Sigmoid colon (tissue), 7 donors: ENCODE measurements at places on chromosomes 5 and 9. TPM values are rescaled to one million over a fixed set of nuclear protein-coding genes. Genes with fewer than 3 reads are reported as not detected.

GFPT2 gene
- 6.6 TPM for polyA plus RNA-seq

- no peak for DNase-seq
These were observed 15.2 kb downstream of the GALNT12 start for GRCh38 chr9:98822661-98823060.

SOHLH1 gene
- polyA plus RNA-seq, result not detected

DNA sequence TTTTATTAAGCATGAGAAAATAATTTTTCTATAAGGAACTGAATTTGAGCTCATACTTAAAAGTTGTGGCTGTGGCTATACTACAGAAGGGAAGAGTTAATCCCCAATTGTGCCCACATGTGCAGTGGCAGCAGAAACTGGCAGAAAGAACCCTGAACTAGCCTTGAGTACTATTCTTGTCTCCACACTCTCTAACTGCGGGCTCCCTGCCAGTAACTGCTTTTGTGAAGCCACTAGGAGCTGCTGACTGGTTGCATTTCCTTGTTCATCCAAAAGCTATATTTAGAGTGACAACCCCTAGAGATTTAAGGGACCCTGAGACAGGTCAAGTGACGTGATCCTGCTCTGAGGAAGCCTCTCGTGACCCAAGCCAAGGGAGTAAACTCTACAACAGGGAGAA lies 238.6 kb downstream of the ELAVL2 start:
- peak; percentile 64 for DNase-seq

TMEM174 gene
- not detected for polyA plus RNA-seq

- peak; percentile 53 for DNase-seq
These were observed 188.4 kb downstream of the RGS3 start for GRCh38 chr9:113651896-113652295.

GRCh38 chr5:133925866-133926488 lies 42.4 kb downstream of the C5orf15 start:
- DNase-seq, result no peak

- peak; percentile 92 for DNase-seq
These were observed 12.4 kb upstream of the CXXC5 start for GRCh38 chr5:139635606-139636206.

MAMDC4 gene
- polyA plus RNA-seq, result 2.4 TPM

GRCh38 chr5:94420885-94421284 lies 197.5 kb downstream of the KIAA0825 start:
- DNase-seq, result no peak

ARHGEF37 gene
- 4.8 TPM for polyA plus RNA-seq

DNA sequence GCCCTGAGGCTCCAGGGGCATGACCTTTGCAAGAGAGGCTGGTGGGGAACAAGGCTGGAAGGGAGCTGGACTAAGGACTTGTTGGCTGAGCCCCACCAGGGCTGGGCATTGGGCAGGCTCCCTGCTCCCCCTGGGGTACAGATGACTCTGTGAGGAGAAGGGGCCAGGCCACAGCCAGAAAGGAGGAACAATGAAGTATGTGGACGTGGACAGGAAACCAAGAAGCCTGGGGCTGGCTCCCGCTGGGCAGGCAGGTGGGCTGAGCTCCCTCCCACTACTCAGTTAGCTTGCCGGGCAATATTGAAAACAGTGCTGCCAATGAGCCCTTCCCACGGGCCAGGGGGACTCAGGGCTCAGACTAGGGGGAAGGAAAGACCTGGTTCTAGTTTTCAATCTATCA lies 66.1 kb upstream of the SPTLC1 start:
- no peak for DNase-seq

DNA sequence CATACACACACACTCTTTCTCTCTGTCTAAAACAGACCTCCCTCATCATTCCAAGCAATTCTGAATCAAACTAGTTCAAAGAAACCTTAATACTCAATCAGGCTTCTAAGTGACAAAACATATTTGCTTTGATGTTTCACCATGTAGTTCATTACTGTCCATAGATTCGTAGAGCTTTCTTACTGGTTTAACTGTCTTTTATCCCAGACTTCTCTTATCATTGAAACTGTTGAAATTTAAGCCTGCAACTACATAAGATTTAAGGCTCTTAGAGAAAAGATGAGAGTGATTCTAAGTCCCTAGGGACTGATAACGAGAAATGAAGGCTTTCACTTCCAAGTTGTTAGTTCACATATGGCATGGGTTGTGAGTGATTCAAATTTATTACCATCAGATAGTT lies 11.0 kb upstream of the PLAC8L1 start:
- DNase-seq, result no peak

GRCh38 chr9:137275203-137275587 lies 2.3 kb upstream of the TOR4A start:
- DNase-seq, result no peak

DNA sequence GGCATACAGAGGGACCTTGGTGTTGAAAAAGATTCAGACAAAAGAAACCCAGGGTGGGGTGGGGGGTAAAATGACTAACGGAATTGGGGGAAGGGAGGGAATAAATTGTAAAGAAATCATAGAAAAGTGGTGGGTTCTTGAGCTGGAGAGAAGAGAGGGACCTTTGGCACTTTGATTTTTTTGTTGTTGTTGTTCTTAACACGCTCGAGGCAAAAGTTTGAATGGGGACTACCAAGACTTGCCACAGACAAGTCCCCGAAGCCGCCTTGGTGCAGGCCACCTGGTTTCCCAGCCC lies 616 bp downstream of the VCAN start:
- DNase-seq, result no peak

ECSCR gene
- polyA plus RNA-seq, result 2.5 TPM

- no peak for DNase-seq
These were observed 6.6 kb upstream of the ARSI start for GRCh38 chr5:150309101-150309885.

- no peak for DNase-seq
These were observed 2.6 kb upstream of the CCL27 start for GRCh38 chr9:34665067-34665380.

DAPK1 gene
- polyA plus RNA-seq, result 7.1 TPM

GRM6 gene
- not detected for polyA plus RNA-seq

OTULIN gene
- polyA plus RNA-seq, result 13.8 TPM

GRCh38 chr5:134427540-134428041 lies 15.9 kb upstream of the CDKN2AIPNL start:
- DNase-seq, result no peak

OR1Q1 gene
- not detected for polyA plus RNA-seq

GRCh38 chr9:38368731-38369130 lies 23.8 kb upstream of the ALDH1B1 start:
- DNase-seq, result no peak

DNA sequence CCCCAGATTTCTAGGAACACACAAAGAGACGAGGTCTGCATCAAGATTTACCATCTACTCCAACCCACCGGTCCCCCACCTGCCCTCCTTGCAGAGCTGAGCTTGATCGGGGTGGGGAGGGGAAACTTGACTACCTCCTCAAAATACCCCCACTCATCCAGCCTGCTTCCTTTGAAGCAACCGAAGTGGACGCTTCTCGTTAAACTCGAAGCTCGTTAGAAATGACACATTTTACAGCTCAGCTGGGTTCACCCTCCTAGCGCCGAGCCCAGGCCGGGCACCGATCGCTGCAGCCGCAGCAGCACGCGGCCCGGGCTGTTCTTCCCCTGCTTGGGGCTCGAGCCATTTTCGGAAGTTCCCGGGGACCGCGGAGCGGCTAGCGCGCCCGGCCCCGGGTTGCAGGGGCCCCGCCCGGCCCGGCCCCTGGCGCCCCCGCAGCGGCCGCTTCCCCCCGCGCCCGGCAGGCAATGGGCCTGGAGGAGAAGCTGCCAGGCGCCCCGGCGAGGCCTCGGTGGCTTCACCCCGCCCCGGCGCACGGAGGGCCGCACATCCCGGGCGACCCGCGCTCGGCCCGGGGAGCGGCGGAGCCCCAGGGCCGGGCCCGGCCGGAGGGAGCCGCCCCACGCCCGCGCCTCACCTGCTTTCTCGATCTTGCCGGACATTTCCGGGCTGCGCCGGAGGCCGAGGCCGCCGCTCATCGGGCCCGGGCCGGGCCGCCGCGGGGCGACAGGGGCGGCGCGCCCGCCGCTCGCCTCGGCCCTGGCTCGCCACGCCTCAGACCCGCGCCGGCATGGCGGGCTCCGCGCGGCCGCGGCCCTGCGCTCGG lies 530 bp downstream of the RAPGEF1 start:
- peak; percentile 68 for DNase-seq

DNA sequence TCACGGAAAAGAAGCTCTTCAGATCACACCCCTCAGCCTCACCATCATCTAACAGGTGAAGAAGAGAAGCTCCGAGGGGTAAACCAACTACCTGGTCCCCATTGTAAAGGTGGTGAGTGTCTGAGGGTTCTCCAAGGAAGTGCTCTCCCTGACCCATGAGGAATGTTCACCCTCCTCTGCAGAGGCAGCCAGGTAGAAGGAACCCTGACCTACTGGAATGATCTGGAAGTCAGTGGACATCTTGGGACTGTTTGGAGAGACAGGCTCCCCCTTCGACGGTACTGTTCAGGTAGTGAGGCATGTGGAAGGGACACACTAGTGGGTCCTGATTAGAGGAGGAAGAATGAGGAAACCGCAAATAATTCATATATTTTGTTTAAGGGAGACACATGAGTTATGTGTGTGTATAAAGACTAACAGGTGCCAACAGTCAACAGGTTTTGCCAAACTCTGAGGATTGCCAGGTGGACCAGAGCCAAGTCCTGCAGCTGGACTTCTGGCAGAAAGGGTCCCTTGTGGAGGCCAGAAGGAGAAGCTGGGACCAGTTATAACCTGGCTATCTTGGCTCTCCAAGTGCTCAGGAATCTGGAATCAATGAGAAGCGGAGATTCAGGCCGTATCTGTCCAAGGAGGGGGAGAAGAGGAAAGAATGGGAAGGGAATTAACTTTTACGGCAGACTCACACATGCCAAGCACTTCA lies 3.0 kb upstream of the ZBTB34 start:
- DNase-seq, result no peak

GRCh38 chr5:11364531-11364930 lies 539.7 kb downstream of the CTNND2 start:
- no peak for DNase-seq

DNA sequence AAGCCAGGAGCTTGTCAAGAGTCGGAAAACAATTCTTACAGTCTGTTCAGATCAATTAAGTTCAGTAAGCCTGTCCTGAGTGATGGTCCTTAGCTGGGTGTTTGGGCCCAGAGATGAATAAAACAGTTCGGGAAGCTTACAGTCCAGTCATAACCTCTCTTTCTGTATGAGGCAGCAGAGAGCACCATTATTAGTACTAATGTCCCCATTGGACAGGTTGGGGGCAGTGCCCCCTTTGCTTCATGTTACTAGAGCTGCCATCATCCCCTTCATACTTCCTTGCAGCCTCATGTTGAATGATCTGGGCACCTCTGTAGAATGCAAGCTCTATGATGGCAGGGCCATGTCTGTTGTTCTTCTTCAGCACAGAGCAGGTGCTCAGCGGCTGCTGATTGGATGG lies 9.8 kb downstream of the DOCK2 start:
- no peak for DNase-seq

PCDHB2 gene
- 0.23 TPM for polyA plus RNA-seq

GRCh38 chr9:113417370-113417769 lies 6.8 kb downstream of the C9orf43 start:
- no peak for DNase-seq

DNA sequence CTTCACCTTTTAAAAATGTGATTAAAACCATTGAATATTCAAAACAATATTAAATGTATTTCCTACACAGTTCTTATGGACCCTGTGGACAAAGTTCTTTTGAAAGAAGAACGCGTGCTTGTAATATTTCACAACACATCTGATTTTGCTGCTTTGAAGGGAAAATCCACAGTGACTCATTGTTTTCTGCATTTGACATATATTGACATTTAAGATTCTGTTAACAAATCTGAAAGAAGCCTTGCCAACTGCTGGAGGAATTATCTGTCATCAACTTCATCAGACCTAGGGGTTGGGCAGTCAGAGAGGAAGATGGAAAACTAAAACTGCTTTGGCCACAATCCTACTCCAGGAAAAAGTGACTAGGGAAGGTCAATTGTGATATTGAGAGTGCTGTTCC lies 56.9 kb upstream of the RASEF start:
- no peak for DNase-seq

DNA sequence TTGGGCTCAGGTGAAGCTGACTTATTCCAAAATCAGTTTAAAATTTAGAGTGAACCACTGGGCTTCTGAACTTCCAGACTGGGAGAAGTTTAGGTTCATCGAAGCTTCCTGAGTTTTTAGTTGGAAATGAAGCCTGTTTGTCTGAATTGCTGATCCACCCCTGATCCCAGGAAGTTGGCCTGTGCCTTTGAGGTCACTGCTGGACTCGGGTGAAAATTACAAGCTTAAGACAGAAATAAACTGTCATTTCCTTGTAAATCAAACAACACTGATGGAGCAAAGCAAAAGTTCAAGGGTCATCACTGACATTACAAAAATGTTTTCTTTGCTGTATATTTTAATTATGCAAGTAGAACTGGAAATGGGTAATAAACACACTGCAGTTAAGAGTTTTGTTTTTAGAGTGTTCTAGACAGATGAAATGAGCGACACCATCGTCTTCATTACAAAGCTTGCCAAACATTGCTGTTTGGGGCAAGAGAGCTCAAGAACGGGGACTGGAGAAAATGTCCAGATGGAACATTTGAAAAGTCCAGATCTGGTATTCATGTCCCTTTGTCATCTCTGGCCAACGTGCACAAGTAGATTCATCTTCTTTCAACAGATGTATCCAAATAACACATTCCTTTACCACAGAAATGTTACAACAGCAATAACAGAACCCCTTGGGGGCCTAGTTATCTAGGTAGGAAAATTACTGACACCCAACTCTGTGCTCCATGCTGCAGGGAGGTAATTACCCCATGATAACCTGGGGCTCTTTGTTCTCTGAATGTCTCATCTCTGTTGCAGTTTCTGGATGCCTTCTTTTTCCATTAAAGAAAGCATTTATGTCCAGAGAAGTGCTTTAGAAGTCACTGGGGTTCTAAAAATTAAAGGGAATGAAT lies 142.4 kb upstream of the ERCC6L2 start:
- DNase-seq, result no peak

- DNase-seq, result peak; percentile 37
These were observed 243.8 kb upstream of the IRX1 start for GRCh38 chr5:3351581-3352442.

GRCh38 chr9:75071530-75072122 lies 16.3 kb downstream of the NMRK1 start:
- DNase-seq, result no peak

HRH2 gene
- polyA plus RNA-seq, result 0.23 TPM

PCDHGB2 gene
- not detected for polyA plus RNA-seq

- DNase-seq, result no peak
These were observed 12.4 kb downstream of the CLPTM1L start for GRCh38 chr5:1332461-1333001.

KIF4B gene
- polyA plus RNA-seq, result not detected

CBY3 gene
- polyA plus RNA-seq, result not detected

- DNase-seq, result no peak
These were observed 551.2 kb upstream of the TUSC1 start for GRCh38 chr9:26229324-26230054.
